ENCODE measurements at places on chromosomes 16 and 17.
A peak's percentile ranks its signal among the peaks of the same experiment; 100 is the strongest.

DNA sequence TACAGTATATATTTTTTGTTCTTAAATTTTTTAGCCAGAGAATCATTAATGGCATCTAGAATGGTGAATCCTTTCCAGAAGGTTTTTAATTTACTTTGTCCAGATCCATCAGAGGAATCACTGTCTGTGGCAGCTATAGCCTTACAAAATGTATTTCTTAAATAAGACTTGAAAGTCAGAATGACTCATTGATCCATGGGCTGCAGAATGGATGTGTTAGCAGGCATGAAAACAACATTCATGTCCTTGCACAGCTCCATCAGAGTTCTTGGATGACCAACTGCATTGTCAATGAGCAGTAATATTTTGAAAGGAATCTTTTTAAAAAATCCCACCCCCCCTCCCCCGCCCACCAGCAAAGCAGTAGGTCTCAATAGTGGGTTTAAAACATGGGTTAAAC, 51.4 kb downstream of the CACNG1 start:
- DNase-seq = no peak

- no peak for DNase-seq
These were observed 8.3 kb upstream of the HOXB2 start for GRCh38 chr17:48553190-48553547.

GRCh38 chr16:51556694-51557340, 405.7 kb upstream of the SALL1 start:
- no peak for DNase-seq

DNA sequence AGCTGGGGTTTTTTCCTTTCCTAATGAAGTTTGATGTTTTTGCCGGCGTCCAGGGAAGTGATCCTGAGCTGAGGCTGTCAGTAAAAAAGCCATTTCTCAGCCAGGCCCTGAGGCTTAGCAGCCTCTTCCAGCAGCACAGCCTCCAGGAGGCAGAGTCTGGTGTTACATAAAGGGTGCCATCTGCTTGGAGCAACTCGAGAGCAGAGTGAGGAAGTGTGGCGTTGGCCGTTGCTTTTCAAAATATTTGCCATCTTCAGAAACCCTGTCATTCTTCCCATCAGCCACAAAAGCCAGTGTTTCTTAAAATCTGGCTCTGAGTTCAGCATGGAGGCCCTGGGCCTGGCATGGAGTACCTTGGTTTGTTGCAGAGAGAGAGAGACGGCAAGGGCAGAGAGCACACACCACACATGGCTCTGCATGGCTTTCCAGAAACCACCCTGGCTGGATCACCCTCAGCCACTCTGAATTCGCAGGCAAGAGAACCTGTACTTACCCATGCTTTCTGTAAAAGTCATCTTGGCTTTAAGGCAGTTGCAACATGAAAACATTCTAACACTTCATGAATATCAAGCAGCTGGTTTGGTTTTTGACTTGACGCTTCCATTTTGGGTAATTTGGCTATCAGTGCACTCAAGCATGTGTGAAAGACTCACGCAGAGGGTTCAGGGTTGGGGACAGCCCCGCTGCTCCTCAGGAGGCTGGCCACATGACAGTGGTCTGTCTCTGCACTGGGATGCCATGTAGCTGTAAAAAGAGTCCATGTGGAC, 21.0 kb downstream of the PMM2 start:
- DNase-seq = peak; percentile 3

- DNase-seq = peak; percentile 65
These were observed 696 bp upstream of the PSMC5 start for GRCh38 chr17:63826468-63827001.

DNA sequence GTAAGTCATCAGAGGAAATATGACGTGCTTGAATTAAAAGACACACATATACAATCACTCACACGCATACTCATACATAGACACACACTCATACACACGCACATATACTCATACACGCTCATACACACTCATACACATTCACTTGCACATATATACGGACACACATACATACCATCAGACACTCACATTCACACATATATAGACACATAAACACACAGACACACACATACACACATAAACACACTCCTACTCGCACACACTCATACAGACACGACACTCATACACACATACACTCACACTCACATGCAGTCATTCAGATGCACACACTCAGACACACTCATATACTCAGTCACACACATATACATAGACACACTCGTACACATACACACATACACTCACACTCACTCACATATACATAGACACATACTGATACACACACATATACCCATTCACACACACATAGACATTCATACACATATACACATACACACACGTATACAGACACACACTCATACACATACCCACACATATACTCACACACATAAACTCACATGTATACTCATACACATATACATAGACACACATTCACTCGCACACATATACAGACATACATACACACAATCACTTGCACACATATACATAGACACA, 24.9 kb upstream of the NUDT16L1 start:
- DNase-seq = no peak

GRCh38 chr16:67082891-67083290, 26.9 kb upstream of the PHAF1 start:
- no peak for DNase-seq

- DNase-seq = no peak
These were observed 106.6 kb upstream of the IRX6 start for GRCh38 chr16:55217392-55217791.

GRCh38 chr17:2853283-2854142, 57.3 kb downstream of the RAP1GAP2 start:
- no peak for DNase-seq

GRCh38 chr17:48892940-48893645, 506 bp downstream of the ATP5MC1 start:
- DNase-seq = no peak

DNA sequence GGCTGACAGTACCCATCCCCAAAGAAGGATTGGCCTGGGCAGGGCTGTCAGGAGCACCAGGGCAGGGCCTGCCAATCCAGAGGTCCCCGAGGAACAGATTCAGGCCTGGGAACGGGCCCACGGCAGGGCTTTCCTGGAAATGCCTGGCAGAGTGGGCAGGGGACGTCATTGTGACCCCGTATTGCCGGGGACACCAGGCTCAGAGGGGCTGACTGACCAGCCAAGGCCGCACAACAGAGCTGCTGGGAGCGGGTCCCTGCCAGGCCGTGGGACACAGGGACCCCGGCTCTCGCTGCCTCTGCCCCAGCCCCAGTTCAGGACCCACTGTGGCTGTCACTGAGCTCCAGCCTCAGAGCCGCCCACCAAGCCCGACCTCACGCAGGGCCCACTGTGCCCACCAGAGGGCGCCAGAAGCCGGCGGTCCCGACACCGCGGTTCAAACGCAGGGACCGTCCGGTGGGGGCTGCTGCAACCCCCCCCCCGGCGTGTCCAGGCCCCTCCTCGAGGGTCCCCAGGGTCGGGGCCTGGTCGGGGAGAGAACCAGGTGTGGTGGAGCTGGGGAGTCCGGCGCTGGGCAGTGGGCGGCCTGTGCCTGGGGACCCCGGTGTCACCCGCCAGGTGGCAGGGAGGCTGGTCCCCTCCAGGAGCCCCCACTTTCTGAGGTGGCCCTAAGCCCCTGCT, 15.2 kb upstream of the SSTR5 start:
- DNase-seq = no peak

DNA sequence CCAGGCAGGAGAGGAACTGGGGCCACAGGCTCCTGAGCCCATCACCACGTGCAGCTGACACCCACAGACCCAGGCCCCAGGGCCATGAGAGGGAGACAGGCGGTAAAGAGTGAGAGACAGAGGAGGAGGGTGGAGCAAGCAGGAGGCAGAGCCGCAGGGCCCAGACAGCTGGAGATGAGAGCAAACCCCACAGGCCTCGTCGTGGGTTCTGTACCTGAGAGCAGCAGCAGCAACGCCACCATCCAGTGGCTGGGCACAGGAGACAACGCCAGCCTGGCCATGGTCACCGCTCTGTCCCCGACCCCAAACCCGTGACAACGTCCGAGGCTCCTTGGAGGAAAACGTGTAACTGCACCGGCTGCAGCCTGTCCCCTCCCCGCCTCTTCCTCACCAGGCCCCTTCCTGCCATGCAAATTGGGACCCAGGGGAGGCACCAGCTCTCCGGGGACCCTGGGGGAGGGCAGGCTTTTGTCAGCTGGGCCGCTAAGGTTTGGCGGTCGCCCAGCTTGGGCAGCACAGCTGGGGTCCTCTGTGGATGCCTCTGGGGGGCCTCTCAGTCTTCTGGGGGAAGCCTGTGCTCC, at the start of gene CD79B:
CD79B (minus strand) TSS at position 351 of the 581 bp plus-strand sequence; CDS start at position 281, 70 bp downstream.
- peak; percentile 15 for DNase-seq

GRCh38 chr17:1727258-1727789, 2.8 kb downstream of the WDR81 start:
- DNase-seq = no peak

- DNase-seq = no peak
These were observed 161.8 kb upstream of the NOG start for GRCh38 chr17:56431736-56432135.

DNA sequence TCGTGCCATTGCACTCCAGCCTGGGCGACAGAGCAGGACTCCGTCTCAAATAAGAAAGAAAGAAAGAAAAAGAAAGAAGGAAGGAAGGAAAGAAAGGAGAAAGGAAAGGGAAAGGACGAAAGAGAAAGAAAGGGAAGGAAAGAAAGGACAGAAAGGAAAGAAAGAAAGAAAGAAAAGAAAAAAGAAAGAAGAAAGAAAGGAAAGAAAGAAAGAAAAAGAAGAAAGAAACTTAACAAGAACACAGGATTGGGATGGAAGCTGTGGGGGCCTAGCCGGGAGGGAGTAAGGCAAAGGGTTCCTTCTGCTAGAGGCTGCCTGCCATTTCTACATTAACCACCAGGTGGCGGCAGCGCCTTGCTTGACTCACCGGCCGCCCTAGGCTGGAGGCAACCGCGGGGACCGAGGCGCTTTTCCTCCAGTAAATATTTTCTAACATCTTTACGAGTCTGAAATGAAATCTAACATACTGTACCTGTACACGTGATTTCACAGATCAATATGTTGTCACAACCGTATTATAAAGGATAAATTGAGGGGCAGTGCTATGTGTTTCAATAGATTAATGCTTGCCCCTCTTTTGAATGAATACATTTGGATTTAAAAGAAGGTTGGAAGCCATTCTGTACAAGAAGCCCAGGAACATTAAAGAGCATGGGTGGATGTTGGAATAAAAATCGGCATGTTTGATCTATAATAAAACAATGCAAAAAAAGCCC, 6.1 kb downstream of the GJD3 start:
- peak; percentile 73 for DNase-seq

- DNase-seq = peak; percentile 45
These were observed 2.0 kb downstream of the TBC1D10B start for GRCh38 chr16:30368122-30368791.

DNA sequence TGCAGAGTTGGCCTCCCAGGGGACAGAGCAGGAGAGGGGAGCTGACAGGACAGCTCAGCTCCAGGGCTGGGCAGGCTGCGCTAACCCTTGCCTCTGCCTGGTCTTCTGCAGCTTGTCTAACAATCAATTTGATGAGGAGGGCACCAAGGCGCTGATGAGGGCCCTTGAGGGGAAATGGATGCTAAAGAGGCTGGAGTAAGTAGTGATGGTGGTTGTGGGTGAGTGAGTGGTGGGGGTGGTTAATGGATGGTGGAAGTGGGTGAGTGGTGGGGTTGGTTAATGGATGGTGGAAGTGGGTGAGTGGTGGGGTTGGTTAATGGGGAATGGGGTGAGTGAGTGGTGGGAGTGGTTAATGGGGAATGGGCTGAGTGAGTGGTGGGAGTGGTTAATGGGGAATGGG, 22.0 kb upstream of the CPNE2 start:
- DNase-seq = no peak

GRCh38 chr17:2068031-2068518, 13.2 kb downstream of the HIC1 start:
- DNase-seq = no peak

GRCh38 chr17:60846175-60846574, 168.5 kb downstream of the BCAS3 start:
- peak; percentile 23 for DNase-seq

DNA sequence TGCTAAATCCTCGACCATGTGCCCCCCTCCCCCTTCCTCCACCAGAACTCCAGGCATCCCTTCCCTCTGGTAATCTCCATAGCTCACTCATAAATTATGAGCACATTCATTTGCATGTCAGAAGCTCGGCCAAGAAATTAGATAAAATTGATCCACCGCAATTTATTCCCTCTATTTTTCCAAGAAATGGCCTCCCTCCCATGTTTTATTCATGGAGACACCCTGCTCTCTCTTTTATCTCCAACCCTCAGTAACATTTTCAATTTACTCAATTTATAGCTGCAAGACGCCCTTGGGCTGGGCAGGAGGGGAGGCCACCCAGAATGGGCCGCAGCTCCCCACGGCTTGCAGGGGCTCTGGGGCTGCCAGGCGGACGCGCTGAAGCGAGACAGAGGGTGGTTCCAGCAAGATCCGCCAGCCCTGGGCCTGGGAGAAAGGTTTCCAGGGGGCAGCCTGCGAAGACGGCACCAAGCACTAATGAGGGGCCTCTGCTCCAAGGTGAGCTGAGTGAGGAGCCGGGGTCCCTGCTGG, 54.7 kb upstream of the ZNF423 start:
- DNase-seq = no peak

DNA sequence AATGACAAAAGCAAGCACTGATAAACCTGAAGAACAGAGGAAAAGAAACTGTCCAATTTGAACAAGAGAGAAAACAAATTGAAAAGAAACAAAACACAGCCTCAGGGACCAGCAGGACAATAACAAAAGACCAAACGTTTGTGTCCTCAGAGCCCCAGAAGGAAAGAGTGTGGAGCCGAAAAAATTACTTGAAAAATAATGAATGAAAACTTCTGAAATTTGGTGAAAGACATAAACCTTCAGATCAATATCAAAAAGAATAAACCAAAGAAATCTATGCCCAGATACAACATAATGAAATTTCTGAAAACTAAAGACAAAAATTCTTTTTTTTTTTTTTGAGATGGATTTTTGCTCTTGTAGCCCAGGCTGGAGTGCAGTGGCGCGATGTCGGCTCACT, 45.6 kb downstream of the CCDC57 start:
- DNase-seq = no peak

DNA sequence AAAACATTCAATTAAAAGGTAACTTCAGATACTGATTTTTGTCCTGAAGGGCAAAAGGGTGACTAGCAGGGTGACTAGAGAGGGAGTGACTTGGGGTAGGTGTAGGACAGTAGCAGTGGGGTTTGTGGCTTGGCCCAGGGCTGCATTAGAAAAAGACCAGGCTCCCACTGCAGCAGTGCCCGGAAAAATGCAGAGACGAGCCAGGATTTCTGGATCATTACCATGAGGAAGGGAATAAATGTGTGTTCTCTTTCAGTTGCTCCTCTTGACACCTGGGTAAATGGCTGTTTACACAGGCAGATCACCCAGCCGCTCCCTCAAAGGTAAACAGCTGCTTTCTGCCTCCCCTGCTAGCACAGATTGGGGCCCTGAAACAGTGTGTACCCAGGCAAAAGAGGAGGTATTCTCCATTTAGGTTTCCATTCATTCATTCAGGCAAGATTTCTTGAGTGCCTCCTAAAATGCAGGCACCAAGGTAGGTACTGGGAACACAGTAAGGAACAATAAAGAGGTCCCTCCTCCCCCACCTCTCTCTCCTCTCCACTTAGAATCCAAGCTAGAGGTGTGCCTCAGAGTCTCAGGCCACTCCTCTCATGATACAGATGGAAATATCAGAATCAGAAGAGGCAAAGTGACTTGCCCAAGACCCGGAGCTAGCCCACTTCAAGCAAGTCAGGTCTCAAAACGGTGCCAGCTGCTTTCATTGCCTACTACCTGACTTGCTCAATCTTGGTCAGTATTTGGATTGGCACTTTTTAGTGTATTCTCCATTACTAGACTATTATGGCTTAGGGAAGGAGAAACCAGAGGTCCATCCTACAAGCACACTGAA, 15.2 kb upstream of the TOX3 start:
- DNase-seq = no peak

- no peak for DNase-seq
These were observed 127.0 kb upstream of the RPL38 start for GRCh38 chr17:74076446-74076845.

- no peak for DNase-seq
These were observed 353.9 kb downstream of the CPPED1 start for GRCh38 chr16:12449795-12450194.
